ENCODE measurements at places on chromosomes 12 and 14. TPM values are rescaled to one million over a fixed set of nuclear protein-coding genes. Genes with fewer than 3 reads are reported as not detected.

DNA sequence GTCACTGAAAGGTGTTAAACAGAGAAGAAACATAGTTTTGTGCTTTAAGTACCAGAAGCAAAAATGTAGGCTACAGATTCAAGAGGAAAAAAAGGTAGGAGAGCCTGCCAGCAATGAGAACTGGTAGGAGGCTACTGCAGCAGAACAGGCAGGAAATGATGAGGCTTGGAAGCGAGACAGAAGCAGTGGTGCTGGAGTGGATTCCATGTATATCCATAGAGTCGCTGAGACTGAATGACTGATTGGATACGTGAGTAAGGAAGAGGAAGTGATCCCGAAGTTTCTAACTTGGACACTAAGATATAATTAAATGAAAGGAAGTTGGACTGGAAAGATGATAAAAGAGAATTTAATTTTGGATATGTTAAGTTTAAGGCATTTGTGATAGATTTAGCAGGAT is 45.0 kb upstream of the CCDC91 start:
- H3K4me3 ChIP-seq: no peak overlapping the region
- no peak overlapping the region for H3K27ac ChIP-seq
- no peak for DNase-seq
- no peaks in the 10 kb centered on the region for H3K4me1 ChIP-seq

- H3K36me3 ChIP-seq: no peaks in the 10 kb centered on the region
- peak; percentile 68 for DNase-seq
- H3K27ac ChIP-seq: no peak overlapping the region
- no peaks in the 10 kb centered on the region for H3K27me3 ChIP-seq
Measured at GRCh38 chr14:24941719-24942118, 108.2 kb downstream of the STXBP6 start.

DNA sequence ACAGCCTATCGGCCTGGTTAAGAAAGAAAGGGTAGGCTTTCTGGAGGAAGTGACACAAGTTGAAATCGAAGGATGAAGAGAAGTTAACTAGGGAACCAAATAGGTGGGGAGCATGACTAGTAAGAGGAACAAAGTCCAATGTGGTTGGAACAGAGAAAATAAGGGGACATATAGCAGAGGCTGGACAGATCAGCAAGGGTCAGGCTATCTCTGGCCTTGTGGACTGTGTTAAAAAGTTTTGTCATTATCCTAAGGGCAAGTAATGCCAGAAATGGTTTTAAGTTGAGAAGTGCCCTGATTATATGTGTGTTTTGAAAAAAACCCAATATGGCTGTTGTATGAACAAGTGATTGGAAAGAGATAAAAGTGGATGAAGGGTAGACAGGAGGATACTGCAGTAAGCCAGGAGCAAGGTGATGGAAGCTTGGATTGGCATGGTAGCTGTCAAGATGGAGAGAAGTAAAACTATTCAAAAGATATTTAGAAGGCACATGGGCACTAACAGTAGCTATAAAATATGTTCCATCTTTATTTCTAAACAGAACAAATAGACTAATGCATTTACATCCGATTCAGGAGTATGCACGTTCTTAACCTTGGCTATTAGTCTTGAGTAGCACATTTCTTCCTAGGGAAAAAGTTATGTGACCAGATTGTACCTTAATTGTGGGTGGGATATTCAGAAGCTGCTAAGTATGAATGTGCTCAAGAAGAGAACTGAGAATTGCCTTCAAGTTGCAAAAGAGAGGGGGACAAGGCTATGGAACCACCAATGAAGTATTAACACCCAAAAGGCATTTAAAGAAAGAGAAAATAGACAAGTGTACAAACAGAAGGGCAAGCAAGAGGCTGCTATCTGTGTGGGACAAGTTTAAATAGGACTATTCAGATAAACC is 46.8 kb upstream of the OR5AU1 start:
- H3K27ac ChIP-seq: no peak overlapping the region
- no peaks in the 10 kb centered on the region for H3K4me1 ChIP-seq
- H3K36me3 ChIP-seq: no peaks in the 10 kb centered on the region
- H3K27me3 ChIP-seq: no peaks in the 10 kb centered on the region

DNA sequence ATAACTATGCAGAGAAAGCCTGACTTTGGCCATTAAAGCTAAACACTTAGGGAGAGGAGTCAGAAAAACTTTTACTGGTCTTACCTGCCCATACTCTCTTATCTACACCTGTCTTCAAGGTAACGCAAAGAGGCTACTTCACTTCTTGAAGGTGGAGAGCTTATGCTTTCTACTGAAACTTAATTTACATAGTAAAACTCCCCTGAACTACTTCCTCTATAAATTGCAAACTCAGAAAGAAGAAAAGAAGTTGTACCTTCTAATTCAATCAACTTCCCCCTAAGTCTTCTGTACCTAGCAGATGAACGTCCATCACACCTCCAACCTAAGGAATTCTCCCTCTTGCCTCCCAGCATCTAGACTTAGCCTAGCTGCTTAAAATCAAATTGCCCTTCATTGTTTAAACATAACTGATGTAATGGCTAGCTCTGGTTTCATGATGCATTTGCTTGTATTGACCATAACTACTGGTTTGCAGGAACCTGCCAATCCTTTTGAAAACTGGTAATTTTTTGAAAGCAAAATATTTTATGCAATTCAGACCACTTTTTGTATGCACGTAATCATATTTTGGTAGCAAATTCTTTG is 87.7 kb downstream of the STON2 start:
- no peaks in the 10 kb centered on the region for H3K27me3 ChIP-seq
- H3K27ac ChIP-seq: no peak overlapping the region
- DNase-seq: no peak
- no peak overlapping the region for H3K4me3 ChIP-seq
- no peaks in the 10 kb centered on the region for H3K36me3 ChIP-seq

DNA sequence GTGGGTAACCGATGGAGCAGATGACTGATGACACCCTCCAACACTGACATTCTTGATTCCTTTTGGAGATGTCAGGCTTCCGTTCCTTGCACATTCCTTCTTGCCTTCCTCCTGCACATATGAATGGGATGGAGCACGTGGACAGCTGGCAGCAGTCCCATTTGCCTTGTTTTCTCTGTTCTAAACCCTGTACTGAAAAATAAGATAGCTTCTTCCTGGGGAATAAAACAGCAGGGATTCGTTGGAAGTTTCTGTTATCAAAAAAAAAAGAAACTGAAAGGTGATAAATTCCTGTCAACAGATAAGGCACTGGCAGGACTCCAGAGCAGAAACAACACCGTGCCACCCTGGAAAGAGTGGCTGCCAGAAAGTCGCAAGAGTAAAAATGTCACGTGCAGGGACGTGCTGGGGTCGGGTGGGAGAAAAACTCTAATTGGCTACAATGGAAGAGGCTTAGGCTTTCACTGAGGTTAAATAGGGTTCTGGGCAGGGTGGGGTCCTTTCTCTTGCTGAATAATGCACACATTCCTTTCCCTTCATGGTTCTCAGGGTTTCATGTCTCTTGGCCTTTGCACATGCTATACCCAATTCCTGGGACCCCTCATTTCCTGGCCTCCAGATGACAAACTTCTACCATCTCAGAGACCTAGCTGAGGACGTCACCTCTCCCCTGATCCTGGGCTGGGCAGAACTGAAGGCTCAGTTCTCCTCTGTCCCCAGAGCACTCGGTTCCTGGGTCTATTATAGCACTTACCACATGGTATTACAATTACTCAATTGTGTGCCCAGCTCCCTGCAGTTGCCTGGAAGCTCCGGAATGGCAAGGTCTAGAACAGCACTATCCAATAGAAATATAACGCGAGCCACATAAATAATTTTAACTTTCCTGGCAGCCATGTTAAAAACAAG is 7.0 kb upstream of the NUAK1 start:
- H3K27ac ChIP-seq: no peak overlapping the region
- H3K4me3 ChIP-seq: no peak overlapping the region
- no peaks in the 10 kb centered on the region for H3K36me3 ChIP-seq
- peak; percentile 74 for DNase-seq

ASPG gene
- total RNA-seq: 20.3 TPM

GRCh38 chr12:6975297-6976032 is 4.8 kb downstream of the EMG1 start:
- no peak overlapping the region for H3K4me3 ChIP-seq
- no peak for DNase-seq
- H3K27ac ChIP-seq: no peak overlapping the region
- H3K36me3 ChIP-seq: peaks cover 35% of the 10 kb centered on the region

GRCh38 chr14:62269204-62269603 is 507.0 kb downstream of the SNAPC1 start:
- H3K4me3 ChIP-seq: no peak overlapping the region
- no peaks in the 10 kb centered on the region for H3K36me3 ChIP-seq
- no peak for DNase-seq
- H3K27ac ChIP-seq: no peak overlapping the region
- H3K4me1 ChIP-seq: no peaks in the 10 kb centered on the region

PIWIL1 gene
- not detected for total RNA-seq

DNA sequence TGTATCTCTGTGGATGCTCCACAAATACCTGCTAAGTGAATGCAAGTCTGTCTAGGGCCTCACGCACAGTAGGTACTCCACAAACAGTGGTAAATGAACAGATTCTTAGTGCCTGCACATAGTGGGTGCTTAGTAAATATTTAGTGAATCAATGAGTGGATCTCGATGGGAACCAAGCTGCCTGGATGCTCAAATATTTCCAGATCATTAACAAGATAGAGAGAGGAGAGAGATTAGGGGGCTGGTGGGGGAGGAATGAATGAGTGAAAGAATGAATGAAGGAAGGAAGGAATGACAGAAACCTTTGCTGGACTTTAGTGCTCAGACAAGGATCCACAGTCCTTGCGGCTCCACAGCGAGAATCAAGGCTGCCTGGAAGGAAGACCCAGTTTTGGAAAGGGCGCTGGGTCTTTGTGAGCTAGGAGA is 118.2 kb downstream of the SCARB1 start:
- no peak for DNase-seq
- H3K27me3 ChIP-seq: no peaks in the 10 kb centered on the region
- H3K36me3 ChIP-seq: no peaks in the 10 kb centered on the region
- peak overlapping the region; percentile 82 for H3K27ac ChIP-seq
- peaks cover 32% of the 10 kb centered on the region for H3K4me1 ChIP-seq
- H3K4me3 ChIP-seq: no peak overlapping the region

GRCh38 chr14:23600322-23600707 is 21.7 kb upstream of the JPH4 start:
- DNase-seq: no peak
- H3K4me1 ChIP-seq: no peaks in the 10 kb centered on the region
- no peak overlapping the region for H3K4me3 ChIP-seq
- H3K36me3 ChIP-seq: no peaks in the 10 kb centered on the region

NEDD1 gene
- 8.6 TPM for total RNA-seq

- H3K36me3 ChIP-seq: no peaks in the 10 kb centered on the region
- peaks cover 8% of the 10 kb centered on the region for H3K4me1 ChIP-seq
- no peak overlapping the region for H3K4me3 ChIP-seq
Measured at GRCh38 chr12:65119063-65119462, 2.0 kb downstream of the WIF1 start.

DNA sequence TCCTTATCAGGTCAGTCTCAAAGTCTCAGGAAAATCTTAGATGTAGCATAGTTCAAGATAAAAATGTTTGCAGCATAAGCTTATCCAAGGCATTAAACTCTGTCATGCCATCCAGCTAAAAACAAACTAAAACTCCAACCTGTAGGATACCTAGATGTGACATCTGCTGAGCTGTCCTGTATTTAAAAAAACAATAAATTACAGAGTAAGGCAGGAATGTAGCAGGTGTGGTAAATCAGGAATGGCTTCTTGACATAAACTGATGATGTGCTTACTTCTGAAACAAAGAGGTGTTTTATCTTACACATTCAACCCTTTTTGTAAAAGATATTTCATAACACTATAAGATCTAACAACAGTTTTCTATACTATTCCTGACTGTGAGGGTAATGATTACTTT is 30.6 kb upstream of the DLGAP5 start:
- H3K36me3 ChIP-seq: no peaks in the 10 kb centered on the region
- peaks cover 2% of the 10 kb centered on the region for H3K4me1 ChIP-seq
- no peak overlapping the region for H3K27ac ChIP-seq
- no peak for DNase-seq
- no peaks in the 10 kb centered on the region for H3K27me3 ChIP-seq
